ENCODE measurements at places on chromosomes 5 and 9. TPM values are rescaled to one million over a fixed set of nuclear protein-coding genes. Genes with fewer than 3 reads are reported as not detected.

DNA sequence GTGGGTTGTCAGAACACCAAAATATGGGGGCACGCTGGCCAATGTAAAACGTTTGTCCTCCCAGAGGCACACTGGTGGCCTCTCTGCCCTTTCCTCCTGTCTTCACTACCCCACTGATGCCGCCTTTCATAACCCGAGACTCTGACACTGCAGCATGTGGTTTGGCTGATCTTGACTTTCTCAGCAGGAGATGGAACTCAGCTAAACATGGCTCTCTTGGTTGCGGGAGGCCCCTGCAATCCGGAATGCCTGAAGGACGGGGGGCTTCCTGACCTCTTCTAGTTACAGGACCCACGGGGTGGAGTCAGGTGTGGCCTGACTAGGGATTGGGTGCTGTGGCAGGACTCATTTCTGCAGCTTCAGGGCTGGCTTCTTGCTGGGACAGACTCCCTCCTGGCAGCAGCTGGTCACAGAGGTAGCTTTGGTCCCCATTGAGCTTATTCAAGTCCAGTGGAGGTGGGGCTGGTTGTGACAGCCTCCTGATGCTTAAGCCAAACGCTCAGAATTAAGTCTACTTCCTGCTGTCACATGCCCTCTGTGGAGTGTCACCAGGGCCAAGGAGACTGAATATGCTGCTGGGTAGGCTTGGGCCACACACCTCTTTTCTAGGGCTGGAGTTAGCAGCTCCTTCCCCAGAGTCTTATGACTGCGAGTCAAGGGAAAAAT lies 44.2 kb downstream of the NXNL2 start:
- H3K27ac ChIP-seq = no peak overlapping the region
- no peak overlapping the region for H3K4me3 ChIP-seq
- H3K36me3 ChIP-seq = no peaks in the 10 kb centered on the region
- DNase-seq = no peak
- H3K4me1 ChIP-seq = peaks cover 22% of the 10 kb centered on the region

GRCh38 chr5:109705596-109705995 lies 15.9 kb downstream of the MAN2A1 start:
- no peak overlapping the region for H3K4me3 ChIP-seq
- H3K27ac ChIP-seq = no peak overlapping the region
- H3K4me1 ChIP-seq = peaks cover 11% of the 10 kb centered on the region
- DNase-seq = no peak

DNA sequence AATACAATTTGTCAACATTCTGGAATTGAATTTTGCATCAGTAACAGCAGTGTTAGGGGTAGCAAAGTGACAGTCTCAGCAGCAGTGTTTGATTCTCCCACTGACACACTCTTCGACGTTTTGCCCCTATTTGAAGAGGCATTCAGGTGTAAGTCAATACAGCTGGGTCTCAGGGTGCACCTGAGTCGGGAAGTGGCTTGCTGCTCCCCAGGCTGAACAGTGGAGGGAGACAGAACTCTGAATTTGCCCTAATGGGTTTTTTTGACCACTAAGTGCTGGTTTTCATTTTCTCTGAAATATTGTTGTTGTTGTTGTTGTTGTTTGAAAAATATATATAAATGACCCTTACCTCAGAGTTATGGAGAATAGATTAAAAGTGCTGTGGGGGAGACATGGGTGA lies 223.2 kb downstream of the TLR4 start:
- DNase-seq = no peak
- no peak overlapping the region for H3K4me3 ChIP-seq
- H3K36me3 ChIP-seq = no peaks in the 10 kb centered on the region
- H3K4me1 ChIP-seq = no peaks in the 10 kb centered on the region

- H3K27ac ChIP-seq = no peak overlapping the region
- no peak for DNase-seq
- no peak overlapping the region for H3K4me3 ChIP-seq
Measured at GRCh38 chr5:11928909-11929308, 24.7 kb upstream of the CTNND2 start.

DNA sequence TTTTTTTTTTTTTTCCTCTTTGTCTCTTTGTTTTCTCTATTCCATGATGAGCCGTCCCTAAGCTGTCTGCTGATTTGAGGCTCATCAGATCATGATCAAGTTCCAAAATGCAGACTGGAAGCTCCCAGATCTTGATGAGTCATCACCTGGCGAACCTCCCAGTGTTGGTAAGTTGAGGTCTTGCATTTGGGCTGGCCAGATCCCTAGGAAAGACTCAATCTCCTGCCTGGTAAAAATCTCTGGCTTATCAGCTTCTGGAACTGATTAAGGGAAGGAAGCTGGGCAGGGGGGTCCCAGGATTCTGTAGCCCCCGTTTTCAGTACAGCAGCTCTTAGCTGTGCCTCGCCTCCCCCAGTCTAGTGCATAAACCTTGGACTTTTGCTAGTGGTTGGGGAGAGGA lies 69.0 kb downstream of the TSPAN17 start:
- peaks cover 74% of the 10 kb centered on the region for H3K27me3 ChIP-seq
- no peak overlapping the region for H3K4me3 ChIP-seq

DNA sequence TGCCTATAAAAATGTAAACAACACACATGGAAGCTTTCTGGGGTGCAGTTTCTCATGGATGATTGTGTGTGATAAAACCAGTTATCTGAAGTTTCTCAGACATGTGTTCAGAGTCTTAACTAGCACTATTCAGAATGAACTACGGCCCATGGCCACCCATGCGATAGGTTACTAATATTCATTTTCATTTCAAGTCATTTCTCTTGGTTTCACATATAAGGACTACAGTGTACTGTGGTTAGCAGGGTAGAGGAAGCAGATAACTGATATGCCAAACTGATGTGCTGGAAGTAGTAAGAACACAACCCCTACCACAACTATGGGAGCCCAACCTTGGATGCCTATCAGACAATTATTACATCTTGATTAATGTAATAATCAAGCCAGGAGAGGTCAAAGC lies 372.1 kb downstream of the DTWD2 start:
- no peak overlapping the region for H3K4me3 ChIP-seq
- H3K27ac ChIP-seq = no peak overlapping the region

DNA sequence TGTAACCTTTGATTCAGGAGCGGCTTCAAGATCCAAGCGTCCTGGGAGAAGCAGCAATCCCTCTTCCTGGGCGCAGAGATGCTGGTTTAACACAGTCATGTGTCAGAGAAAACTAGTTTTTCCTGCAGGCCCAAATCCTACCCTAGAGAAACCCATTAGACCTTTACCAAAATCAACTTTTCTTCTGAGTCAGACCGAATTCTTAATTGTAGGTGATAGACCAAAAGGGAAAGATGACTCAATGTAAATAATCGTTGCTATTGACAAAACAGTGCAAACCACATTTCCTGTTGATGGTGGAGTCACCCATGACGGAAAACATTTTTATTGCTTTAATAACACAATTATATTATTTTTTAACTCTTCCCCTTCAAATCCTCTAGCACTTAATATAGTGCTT lies 40.1 kb downstream of the SLC1A1 start:
- no peaks in the 10 kb centered on the region for H3K27me3 ChIP-seq
- H3K27ac ChIP-seq = no peak overlapping the region
- H3K4me3 ChIP-seq = no peak overlapping the region
- H3K4me1 ChIP-seq = no peaks in the 10 kb centered on the region
- DNase-seq = no peak
- no peaks in the 10 kb centered on the region for H3K36me3 ChIP-seq

- no peaks in the 10 kb centered on the region for H3K4me1 ChIP-seq
- no peak for DNase-seq
- no peaks in the 10 kb centered on the region for H3K36me3 ChIP-seq
- no peak overlapping the region for H3K4me3 ChIP-seq
- no peak overlapping the region for H3K27ac ChIP-seq
Measured at GRCh38 chr5:82813861-82814260, 263.3 kb downstream of the TMEM167A start.

- no peaks in the 10 kb centered on the region for H3K27me3 ChIP-seq
- peaks cover 37% of the 10 kb centered on the region for H3K4me1 ChIP-seq
- no peaks in the 10 kb centered on the region for H3K36me3 ChIP-seq
- H3K27ac ChIP-seq = peak overlapping the region; percentile 91
- peak overlapping the region; percentile 66 for H3K4me3 ChIP-seq
- peak; percentile 97 for DNase-seq
Measured at GRCh38 chr9:89661956-89662717, 57.3 kb downstream of the GADD45G start.

- DNase-seq = peak; percentile 72
- peaks cover 26% of the 10 kb centered on the region for H3K4me1 ChIP-seq
- H3K4me3 ChIP-seq = peak overlapping the region; percentile 92
- peak overlapping the region; percentile 95 for H3K27ac ChIP-seq
- H3K27me3 ChIP-seq = no peaks in the 10 kb centered on the region
- H3K36me3 ChIP-seq = peaks cover 10% of the 10 kb centered on the region
Measured at GRCh38 chr5:172958331-172959046, 735 bp upstream of the RPL26L1 start.

DNA sequence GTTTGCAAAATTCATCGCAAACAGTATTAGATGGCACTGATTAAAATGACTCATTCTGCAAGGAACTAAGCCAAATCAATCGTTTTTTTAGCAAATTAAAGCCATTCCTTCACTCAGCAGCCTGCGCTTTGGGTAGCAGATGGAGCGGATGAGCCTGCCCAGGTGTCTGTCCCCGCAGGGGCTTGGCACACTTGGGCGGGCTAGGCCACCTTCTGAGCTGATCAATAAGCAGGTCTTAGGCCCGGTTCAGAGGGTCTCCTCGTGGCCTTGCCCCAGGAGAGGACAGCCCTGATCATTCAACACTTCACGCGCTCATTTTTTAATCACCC lies 78.0 kb upstream of the FCN1 start:
- H3K4me3 ChIP-seq = no peak overlapping the region
- H3K36me3 ChIP-seq = no peaks in the 10 kb centered on the region
- no peak overlapping the region for H3K27ac ChIP-seq
- H3K4me1 ChIP-seq = no peaks in the 10 kb centered on the region
- peaks cover 1% of the 10 kb centered on the region for H3K27me3 ChIP-seq
- no peak for DNase-seq

DNA sequence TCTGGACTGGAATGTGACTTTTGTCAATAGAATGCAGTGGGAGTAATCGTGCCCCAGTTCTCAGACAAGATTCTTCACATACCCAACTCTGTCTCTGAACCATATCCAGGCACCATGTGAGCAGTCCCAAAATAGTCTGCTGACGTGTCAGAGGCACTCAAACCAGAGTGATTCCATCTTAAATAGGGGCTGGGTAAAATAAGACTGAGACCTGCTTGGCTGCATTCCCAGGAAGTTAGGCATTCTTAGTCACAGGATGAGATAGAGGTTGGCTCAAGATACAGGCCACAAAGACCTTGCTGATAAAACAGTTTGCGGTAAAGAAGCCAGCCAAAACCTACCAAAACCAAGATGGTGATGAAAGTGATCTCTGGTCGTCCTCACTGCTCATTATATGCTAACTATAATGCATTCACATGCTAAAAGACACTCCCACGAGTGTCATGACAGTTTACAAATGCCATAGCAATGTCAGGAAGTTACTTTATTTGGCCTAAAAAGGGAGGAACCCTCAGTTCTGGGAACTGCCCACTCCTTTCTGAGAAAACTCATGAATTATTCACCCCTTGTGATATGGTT lies 16.9 kb upstream of the PLCXD3 start:
- H3K4me3 ChIP-seq = no peak overlapping the region
- H3K27me3 ChIP-seq = no peaks in the 10 kb centered on the region
- no peaks in the 10 kb centered on the region for H3K4me1 ChIP-seq

- H3K27me3 ChIP-seq = no peaks in the 10 kb centered on the region
Measured at GRCh38 chr9:116837018-116837989, 150.2 kb downstream of the TRIM32 start.

DNA sequence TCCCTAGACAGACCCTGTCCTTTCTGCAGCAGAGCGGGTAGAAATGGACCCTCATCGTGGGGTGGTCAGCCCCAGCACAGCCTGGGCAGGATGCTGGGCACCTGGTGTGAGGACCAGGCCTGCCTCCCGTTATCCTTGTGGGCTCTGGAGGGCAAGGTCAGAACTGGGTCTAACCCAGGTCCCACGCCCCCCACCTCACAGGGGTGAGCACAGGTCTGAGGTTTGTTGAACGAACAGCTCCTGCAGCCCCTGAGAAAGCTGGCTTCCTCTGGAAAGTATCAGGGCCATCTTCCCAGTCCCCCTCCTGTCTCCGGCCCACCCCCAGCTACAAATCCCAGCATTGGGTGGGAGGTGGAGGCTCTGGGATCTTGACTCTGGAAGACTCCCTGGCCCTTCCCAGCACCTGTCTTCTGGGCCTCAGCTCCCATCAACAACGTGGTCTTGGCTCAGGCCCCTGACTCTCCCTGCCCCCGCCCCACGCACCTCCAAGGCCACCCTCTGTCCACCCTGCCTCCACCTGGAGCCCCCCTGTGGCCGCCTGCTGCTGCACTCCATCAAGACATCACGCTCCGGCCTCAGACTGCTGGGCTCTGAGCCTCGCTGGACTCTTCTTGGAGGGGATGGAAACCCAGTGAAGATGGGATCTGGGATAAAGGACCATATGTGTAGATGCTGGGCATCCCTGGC lies 30.1 kb upstream of the CNOT6 start:
- H3K27me3 ChIP-seq = peaks cover 4% of the 10 kb centered on the region
- no peak overlapping the region for H3K27ac ChIP-seq
- H3K36me3 ChIP-seq = no peaks in the 10 kb centered on the region

- H3K36me3 ChIP-seq = peaks cover 3% of the 10 kb centered on the region
- H3K27me3 ChIP-seq = no peaks in the 10 kb centered on the region
- no peak overlapping the region for H3K27ac ChIP-seq
Measured at GRCh38 chr5:126954981-126955380, 75.4 kb downstream of the MARCHF3 start.

GRCh38 chr5:167850911-167851310 lies 440.5 kb upstream of the WWC1 start:
- H3K36me3 ChIP-seq = peaks cover 3% of the 10 kb centered on the region
- no peak overlapping the region for H3K27ac ChIP-seq

- no peak overlapping the region for H3K4me3 ChIP-seq
- peaks cover 6% of the 10 kb centered on the region for H3K27me3 ChIP-seq
- peak; percentile 16 for DNase-seq
Measured at GRCh38 chr5:6556089-6556801, 76.6 kb downstream of the NSUN2 start.

- peaks cover 35% of the 10 kb centered on the region for H3K4me1 ChIP-seq
- H3K36me3 ChIP-seq = no peaks in the 10 kb centered on the region
- H3K27ac ChIP-seq = peak overlapping the region; percentile 58
- no peak overlapping the region for H3K4me3 ChIP-seq
- DNase-seq = no peak
Measured at GRCh38 chr5:57736716-57737115, 254.1 kb upstream of the ACTBL2 start.

DNA sequence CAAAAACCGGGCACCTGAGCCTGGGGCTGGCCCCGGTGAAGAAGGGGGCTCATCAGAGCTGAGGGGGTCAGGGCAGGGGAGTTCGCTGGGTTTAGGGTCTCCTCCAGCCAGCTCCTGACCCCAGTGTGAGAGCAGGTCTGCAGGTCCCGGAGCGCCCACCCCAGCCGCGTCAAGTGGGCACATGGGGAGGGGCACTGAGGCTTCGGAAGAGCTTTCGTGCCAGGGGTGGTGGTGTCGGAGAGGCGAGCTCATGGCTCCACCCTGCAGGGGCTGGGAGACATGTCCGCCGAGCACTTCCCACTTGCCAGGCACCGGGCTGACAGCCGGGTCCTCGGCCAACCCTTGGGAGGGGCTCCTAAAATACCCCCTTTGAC lies 13.2 kb downstream of the VAV2 start:
- H3K36me3 ChIP-seq = no peaks in the 10 kb centered on the region
- no peak for DNase-seq
- no peak overlapping the region for H3K27ac ChIP-seq
- H3K27me3 ChIP-seq = no peaks in the 10 kb centered on the region

The SPARC gene
- total RNA-seq = 2,896 TPM

The SOHLH1 gene
- total RNA-seq = not detected

The ADAMTS13 gene
- 21.3 TPM for total RNA-seq

The FAM151B gene
- 1.9 TPM for total RNA-seq

All from mesothelial cell of epicardium (in vitro differentiated cells).